SW 1271 (cell line): ENCODE measurements at places on chromosomes 1 and 21.

- no peak for DNase-seq
Observed at GRCh38 chr1:63931468-63931867, 157.7 kb downstream of the ROR1 start.

DNA sequence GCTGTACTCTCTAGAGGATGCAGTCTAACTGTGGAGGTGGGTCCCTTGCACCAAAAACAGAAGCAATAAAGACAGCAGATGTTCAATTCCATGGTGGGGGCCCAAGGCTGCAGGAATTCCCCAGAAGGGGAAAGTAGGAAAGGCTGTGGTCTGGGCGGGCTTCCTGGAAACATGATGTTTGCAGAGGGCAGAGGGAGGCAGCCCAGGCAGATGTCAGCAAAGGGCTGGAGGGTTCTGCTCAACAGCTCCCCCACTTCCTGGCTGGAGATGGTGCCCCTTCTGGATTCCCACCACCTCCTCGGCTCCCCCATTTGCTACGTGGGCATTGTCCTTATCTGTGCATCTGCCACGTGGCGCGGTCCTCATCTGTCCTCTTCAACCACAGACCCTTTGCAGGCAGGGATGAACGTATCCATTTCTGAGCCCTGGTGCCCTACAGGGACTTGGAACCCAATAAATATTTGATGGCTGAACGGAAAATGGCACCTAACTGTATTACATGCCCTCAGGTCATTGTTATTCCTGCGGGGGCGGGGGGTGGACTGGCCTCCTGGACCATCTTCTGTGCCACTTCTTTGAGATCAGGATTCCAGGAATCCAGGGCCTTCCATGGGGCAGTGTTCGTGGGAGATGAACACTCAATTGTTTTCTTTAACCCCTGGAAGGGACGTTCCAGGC lies 8.4 kb upstream of the GUCA2B start:
- no peak for DNase-seq

GRCh38 chr1:215475796-215476481 lies 91.2 kb upstream of the KCTD3 start:
- DNase-seq, result no peak

- no peak for DNase-seq
Observed at GRCh38 chr1:156281281-156281680, 1.3 kb downstream of the SMG5 start.

DNA sequence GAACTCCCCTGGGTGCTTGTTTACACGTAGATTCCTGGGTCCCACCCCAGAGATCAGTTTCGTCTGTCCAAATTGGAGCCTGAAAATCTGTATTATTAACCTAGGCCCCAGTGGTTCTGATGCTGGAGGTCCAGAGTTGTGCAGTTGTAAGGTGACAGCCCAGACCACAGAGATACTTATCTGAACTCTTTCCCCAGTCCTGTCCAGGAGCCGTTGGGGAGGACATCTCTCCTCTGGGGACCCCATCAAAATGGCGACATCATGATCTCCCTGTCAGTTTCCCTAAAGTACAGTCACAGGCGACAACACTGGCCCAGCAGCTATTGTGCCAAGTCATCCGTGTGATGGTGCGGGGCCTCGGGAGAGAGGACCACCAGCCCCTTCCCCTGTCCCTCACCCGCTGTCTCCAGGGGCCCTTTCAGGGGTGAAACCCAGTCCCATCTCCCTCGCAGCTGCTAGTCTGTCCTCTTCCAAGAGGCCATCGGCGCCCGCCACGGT lies 749 bp upstream of the EFHD2 start:
- no peak for DNase-seq

DNA sequence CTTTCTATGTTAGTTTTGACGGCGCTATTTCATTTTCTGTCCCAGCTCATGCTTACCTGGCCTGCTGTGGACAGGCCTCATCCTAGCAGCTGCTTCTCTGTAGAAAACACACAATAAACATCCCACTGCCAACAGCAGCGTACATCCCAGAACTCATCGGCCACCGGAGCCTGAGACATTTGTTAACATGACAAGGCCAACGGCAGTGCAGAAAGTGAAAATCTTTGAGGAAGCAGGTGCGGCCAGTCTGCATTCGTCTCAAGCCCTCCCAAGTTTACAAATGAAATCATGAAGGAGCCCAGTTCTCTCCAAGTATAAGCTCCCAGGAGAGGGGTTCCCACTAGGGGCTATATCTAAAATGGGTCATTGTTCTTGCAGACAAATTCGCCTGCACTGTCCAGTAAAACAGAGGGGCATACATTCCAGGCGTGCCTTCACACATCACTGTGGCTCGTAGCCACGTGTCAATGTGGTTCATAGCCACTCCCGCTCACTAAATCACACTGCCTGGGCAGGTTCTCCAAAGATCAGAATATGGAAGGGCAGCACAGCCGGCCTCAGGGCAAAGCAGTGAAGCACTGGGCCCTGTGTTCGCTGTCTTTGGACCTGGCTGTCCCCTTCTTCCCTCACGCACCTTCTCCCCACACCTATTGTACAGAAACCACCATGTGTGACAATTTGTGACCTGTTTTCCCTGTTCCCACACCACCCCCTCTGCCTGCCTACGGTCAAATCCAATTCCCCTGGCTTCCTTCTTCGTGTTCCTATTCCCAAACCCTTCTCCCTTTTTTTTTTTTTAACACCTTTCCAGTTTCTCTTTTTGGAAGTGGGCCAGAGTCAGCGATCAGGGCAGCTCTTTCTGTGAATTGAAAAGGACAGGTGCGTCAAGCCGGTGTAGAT lies 27.0 kb upstream of the ABCG1 start:
- no peak for DNase-seq

DNA sequence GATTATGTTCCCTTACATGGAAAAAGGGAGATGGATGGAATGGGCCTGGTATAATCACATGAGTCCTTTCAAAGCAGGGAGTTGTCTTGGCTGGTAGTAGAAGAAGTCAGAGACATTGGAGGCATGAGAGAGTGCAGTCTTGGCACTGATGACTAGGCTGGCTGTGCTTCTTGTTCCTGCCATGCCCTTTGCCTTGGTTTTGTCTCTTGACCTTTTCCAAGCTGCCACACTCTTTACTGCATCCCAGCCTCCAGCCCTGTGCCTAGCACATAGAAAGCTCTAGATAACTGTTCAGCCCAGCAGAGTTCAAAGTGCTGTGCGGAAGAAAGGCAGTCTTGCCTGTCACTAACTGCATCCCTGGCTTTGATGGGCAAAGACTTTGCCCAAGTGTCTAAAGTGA lies 412.6 kb downstream of the PRDM2 start:
- no peak for DNase-seq

GRCh38 chr21:23853796-23854379 lies 1753.4 kb downstream of the MRPL39 start:
- no peak for DNase-seq

- DNase-seq, result no peak
Observed at GRCh38 chr1:32775640-32776337, 41.4 kb downstream of the YARS1 start.

DNA sequence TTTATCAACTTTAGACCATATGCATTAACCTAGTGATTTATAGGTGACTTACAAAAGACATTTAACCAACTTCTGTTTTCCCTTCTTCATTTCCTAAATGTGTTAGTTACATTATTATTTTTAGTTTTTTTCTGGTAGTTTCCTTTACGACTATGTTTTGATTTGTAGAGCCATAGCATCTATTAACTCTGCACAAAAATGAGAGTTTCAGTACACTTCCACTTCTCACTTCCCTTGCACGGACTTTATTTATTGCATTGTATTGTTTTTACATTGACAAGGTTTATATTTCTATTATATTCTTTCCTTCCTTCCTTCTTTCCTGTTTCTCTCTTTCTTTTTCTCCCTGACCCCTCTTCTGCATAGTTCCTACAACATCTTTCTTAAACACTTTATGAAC lies 14.7 kb downstream of the PKN2 start:
- DNase-seq, result no peak

GRCh38 chr1:11535761-11536572 lies 57.0 kb downstream of the DISP3 start:
- DNase-seq, result no peak

- DNase-seq, result no peak
Observed at GRCh38 chr1:14794906-14795305, 196.4 kb downstream of the KAZN start.

- no peak for DNase-seq
Observed at GRCh38 chr1:196183941-196184340, 424.3 kb downstream of the KCNT2 start.

DNA sequence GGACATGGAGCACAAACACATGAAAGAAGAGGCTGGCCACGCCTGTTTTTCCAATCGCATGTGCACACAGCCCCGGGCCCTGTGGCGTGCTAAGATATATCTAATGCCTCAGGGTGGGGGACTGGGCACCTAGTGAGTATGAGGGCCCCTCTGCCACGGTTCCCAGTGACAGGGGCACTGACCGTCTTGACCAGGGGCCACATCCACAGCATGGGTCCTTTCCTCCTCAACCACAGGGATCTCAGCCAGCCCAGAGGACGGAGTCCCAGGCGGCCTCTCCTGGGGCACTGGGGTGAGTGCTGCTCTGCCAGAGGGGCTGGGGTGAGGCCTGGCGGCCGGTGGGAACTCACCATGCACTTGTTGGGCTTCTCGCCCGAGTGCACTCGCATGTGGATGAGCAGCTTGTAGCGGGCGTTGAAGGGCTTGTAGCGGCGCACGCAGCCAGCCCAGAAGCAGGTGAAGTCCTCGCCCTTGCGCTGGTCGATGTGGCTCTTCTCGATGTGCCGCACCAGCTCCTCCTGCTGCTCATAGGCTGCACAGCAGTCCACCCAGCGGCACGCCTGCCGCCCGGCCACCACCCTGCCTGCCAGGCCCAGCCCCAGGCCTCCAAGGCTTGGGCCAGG lies 134.7 kb downstream of the DMRTB1 start:
- DNase-seq, result no peak

GRCh38 chr1:17097147-17097546 lies 22.1 kb downstream of the PADI2 start:
- no peak for DNase-seq

DNA sequence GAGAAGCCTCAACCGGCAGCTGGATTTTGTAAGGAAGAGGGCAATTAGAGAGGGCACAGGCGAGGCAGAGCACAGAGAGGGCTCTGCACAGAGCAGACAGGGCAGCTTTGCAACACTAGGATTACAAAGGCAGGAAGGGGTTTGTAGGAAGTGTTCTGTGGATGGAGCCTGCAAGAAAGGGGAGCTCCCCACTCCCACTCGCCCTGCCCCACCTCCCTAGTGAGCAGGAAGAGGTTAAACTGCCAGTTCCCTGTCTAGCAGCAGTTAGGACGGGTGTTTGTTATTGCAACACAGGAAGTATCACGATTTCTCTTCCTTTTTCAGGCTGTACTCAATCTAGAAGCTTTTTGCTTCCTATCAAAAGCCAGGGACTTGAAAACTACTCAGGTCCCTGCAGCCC lies 63.3 kb upstream of the LRRC8D start:
- DNase-seq, result no peak

DNA sequence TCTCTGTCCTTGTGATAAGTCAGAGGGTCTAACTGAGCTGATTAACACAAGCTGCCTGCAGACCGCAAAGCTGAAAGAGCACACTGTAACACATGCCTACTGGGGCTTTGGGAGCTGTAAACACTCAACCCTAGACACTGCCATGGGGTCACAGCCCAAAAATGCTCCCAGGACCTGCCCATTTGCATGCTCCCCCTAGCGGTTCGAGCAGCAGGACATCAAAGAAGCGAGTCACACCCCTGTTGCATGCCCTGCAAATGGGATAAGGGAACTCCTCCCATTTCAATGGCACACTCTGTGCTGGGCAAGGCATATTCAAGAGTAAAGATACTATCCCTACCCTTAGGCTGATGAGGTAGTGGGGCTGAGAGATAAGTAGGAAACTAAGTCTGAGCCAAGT lies 22.8 kb downstream of the LCE3E start:
- no peak for DNase-seq

- no peak for DNase-seq
Observed at GRCh38 chr1:221776495-221777301, 34.8 kb upstream of the DUSP10 start.

- DNase-seq, result no peak
Observed at GRCh38 chr1:230735447-230735846, 11.7 kb upstream of the CAPN9 start.

DNA sequence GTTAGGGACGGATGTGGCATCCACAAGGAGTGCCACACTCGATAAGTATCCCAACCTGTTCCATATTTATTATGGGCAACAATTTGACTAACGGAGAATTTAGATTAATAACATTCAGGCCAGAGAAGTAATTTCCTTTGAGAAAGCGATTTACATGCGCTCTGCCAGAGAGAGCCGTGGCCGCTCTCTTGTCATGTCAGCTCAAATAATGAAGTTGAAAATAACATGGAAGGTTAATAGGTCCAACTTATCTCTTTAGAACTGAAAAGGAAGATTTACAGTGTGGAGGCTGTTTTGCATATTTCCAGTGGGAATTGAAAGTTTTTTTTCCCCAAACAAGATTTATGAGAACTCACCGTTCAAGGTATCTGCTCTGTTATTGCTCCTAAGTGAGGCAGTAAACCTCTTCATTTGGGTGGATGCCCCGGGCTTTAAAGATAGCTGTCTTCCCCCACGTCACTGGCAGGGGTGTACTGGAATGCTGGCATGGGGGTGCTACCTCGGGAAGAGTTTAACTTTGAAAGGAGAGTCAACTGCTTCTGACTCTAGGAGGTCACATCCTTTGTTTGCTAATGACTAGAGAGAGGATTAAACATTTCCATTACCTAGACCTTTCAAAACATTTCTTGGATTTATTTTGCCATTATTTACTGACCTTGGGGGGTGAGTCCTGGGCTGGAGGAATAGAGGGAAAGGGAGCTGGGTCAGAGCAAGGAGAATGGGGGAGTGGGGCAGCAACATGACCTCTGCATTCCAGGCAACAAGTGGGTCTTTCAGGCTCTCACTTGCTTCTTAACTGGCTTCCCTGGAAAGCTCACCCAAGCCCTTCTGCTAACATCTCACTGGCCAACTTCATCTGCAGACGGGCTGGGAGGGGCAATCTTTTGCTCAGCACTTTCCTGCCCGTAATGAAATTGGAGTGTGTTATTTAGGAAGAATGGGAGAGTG lies 204.2 kb downstream of the CAMTA1 start:
- no peak for DNase-seq

DNA sequence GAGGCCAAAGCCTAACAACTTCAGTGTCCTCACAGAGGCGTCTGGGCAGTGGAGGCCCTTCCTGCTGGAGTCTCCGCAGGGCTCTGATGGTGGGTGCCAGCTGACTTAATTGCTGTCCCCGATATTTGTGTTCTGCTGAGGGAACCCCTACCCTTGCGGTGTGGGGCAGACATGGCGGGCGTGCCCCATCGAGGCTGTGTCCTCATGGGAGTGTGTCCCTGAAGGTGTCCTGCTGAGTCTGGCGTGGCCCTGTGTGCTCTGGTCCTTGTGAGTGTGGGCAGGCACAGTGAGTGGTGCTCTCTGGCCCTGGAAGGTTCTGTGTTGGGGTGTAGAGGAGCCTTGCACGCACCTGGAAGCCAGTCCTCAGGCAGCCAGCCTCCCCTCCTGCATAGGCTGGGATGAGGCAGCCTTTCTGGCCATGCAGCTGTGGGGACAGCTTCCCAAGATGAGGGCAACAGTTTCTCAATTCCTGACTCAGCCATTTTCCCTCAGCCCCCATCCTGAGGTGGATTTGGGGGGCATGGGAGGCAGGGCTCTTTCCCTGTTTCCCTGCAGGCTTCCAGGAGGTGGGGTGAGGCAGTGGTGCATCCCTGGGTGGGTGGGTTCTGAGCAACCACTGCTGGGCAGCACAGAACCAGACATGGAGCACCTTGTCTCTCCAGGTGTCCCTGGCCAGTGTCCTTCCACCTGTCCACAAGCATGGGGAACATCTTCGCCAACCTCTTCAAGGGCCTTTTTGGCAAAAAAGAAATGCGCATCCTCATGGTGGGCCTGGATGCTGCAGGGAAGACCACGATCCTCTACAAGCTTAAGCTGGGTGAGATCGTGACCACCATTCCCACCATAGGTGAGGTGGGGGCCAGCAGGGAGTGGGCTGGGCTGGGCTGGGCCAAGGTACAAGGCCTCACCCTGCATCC lies 6.5 kb downstream of the C1orf35 start:
- no peak for DNase-seq
